ENCODE measurements at places on chromosomes 6 and 20. TPM values are rescaled to one million over a fixed set of nuclear protein-coding genes. Genes with fewer than 3 reads are reported as not detected.

GRCh38 chr6:151379933-151380847 is 11.2 kb downstream of the ZBTB2 start:
- peak; percentile 41 for DNase-seq

DNA sequence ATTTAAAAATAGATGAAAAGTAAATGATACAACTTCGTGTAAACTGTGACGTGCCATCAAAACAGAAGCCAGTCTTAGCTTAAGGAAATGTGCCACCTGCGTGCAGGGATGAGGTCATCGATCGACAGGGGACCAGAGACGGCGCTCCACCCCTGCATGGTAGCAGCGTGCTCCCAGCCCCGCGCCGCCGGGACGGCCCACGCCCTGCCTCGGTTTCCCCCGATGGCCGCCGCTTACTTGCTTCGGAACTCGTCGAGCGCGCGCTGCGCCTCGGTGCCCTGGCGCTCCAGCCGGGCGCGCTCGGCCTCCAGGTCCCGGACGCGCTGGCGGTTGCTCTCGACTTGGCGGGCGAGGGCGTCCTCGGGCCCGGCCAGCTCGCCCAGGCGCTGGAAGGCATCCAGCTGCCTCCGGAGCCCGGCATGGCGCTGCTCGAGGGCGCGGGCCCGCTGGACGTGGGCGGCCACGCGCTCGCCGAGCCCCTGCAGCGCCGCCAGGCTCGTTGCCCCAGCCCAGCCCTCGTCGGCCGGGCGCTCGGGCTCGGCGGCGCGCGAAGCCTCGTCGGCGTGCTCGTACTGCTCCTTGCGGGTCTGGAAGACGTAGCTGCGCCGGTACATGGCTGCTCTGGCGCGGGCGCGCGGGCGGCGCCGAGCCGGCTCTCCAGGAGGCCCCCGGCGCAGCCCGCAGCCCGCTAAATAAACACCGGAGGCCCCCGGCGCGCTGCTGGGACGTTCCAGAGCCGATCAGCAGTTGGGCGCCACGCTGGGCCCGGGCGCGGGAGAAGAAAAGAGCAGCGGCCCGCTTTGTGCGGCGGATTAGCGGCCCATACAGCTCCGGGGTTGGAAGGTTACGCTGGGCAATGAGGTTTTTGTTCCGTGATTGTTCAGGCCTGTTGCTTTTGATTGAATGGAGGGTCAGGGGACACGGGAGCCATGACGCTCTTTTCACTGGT is at the start of gene BFSP1:
Gene BFSP1, minus strand, starts transcription at position 664 of the 949 bp plus-strand sequence. Its CDS starts 50 bp downstream, at position 614.
- peak; percentile 64 for DNase-seq

Gene HRH3
- total RNA-seq: not detected

Gene BLTP3A
- total RNA-seq: 6.5 TPM

DNA sequence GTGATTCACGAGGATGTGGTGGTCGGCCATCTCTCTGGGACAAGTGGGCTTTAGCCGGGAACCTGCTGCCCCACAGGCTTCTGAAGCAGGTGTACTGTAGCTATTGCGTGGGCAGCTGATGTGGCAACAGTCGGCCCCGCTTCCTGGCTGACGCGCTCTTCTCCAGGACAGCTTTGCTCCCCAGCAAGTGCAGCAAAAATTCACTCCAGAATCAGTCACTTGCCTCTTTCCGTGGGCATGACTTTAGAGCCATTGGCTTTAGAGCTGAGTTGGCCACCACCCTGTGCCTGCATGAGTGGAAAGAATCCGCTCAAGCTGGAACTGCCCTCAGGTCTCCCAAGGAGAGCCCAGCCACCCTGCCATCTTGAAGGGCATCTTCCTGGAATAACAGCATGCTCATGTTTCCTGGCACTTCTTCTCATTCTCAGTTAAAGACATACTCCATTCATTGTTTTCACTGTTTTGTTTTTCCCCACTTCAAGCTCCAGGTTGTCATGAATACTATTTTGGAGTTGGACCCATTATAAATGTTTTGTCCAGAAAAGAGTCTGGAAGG is 178.3 kb downstream of the ZDHHC14 start:
- DNase-seq: peak; percentile 64
